ENCODE measurements at places on chromosomes 1 and 21. TPM values are rescaled to one million over a fixed set of nuclear protein-coding genes. Genes with fewer than 3 reads are reported as not detected.

- peak overlapping the region; percentile 59 for H3K4me3 ChIP-seq
- H3K27ac ChIP-seq = peak overlapping the region; percentile 98
- H3K4me1 ChIP-seq = peaks cover 86% of the 10 kb centered on the region
- H3K36me3 ChIP-seq = peaks cover 16% of the 10 kb centered on the region
Measured at GRCh38 chr1:201763455-201764140, 65.4 kb upstream of the IPO9 start.

CFAP45 gene
- 0.83 TPM for total RNA-seq

GRCh38 chr1:181676269-181676668, 193.0 kb downstream of the CACNA1E start:
- no peaks in the 10 kb centered on the region for H3K4me1 ChIP-seq
- no peak for DNase-seq
- H3K4me3 ChIP-seq = no peak overlapping the region
- H3K27me3 ChIP-seq = no peaks in the 10 kb centered on the region

CD34 gene
- total RNA-seq = not detected

DNA sequence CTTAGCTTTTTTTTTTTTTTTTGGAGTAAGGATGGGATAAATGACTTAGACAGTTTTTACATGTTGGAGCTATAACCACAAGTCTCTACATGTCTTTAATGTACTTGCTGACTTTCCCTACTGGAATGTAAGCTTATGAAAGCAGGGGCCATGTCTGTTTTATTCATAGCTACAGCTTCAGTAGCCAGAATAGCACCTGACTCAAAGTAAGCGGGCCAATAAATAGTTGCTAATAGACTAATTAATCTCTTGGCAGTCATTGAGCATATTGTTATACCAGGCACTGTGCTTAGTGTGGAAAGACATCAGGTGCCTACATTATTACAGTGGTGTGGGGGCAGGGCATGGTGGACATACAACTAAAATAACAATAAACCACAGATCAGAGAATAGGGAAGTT, 84.4 kb upstream of the HOOK1 start:
- peak overlapping the region; percentile 93 for H3K27ac ChIP-seq
- DNase-seq = no peak
- H3K36me3 ChIP-seq = no peaks in the 10 kb centered on the region
- no peak overlapping the region for H3K4me3 ChIP-seq
- peaks cover 44% of the 10 kb centered on the region for H3K4me1 ChIP-seq

DNA sequence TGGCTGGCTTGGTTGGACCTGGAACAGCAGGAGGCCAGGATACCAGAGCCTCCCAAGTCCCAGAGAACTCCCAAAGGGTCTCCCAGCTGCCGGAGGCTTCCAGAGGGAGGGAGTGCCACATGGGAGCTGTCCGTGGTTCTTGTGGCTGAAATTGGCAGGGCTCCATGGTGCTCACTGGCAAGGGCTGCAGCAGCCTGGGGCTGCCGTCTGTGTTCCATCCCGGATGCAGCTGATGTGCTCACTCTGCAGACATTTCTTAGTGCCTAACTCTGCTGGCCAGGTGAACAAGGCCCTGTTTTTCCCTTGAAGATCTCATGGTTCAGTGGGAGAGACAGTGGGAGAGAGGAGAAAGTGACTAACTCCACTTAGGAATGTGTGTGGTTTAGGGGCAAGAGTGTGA, 261.1 kb downstream of the CAMTA1 start:
- H3K27me3 ChIP-seq = peaks cover 17% of the 10 kb centered on the region
- no peak overlapping the region for H3K27ac ChIP-seq
- peaks cover 11% of the 10 kb centered on the region for H3K4me1 ChIP-seq

VHLL gene
- not detected for total RNA-seq

DNA sequence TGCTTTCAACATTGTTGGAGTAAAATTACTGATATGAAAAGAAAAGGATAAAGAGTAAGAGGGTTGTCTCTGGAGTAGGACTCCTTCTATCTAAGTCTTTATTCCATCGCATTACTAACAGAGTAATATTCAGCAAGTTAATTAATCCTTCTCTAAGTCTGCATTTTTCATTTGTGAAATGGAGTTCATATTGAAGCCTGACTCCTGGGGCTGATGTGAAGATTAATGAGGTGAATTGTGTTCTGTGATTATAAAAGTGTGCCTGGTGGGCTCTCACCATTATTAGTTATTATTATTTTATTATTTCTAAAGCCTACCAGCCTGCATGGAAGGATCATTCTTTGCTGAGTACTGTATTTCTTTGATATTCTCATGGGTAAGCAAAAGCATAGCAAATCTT, 1096.7 kb downstream of the KCNT2 start:
- no peaks in the 10 kb centered on the region for H3K4me1 ChIP-seq
- H3K27ac ChIP-seq = no peak overlapping the region
- no peaks in the 10 kb centered on the region for H3K36me3 ChIP-seq
- no peaks in the 10 kb centered on the region for H3K27me3 ChIP-seq

DNAI4 gene
- total RNA-seq = 8.9 TPM

DNA sequence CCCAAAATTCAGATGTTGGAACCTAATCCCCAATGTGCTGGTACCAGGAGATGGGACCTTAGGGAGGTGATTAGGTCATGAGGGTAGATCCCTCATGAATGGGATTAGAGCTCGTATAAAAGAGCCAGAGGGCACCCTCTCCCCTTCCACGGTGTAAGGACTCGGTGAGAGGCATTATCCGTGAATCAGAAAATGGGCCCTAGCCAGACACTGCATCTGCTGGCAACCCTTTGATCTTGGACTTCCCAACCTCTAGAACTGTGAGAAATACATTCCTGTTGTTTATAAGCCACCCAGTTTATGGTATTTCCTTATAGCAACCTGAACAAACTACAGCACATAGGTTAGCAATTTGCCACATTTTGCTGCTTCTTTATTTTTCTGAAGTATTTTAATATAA, 14.5 kb upstream of the JAM2 start:
- no peaks in the 10 kb centered on the region for H3K36me3 ChIP-seq
- no peak overlapping the region for H3K4me3 ChIP-seq
- H3K27me3 ChIP-seq = peaks cover 10% of the 10 kb centered on the region
- no peak overlapping the region for H3K27ac ChIP-seq
- no peak for DNase-seq

DNA sequence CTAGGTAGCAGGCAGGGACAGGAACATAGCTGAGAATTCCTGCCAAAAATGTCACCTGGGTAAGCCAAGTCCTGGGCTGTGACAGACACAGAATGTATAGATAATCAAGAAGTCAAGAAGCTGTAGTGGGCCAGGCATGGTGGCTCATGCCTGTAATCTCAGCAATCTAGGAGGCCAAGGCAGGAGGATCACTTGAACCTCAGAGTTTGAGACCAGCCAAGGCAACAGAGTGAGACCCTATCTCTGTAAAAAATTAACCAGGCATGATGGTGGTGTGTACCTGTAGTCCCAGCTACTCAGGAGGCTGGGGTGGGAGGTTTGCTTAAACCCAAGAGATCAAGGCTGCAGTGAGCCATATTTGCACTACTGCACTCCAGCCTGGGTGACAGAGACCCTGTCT, 3.3 kb upstream of the ALG14 start:
- peaks cover 14% of the 10 kb centered on the region for H3K4me1 ChIP-seq
- no peak for DNase-seq
- no peaks in the 10 kb centered on the region for H3K36me3 ChIP-seq
- H3K27ac ChIP-seq = no peak overlapping the region

MYBPH gene
- total RNA-seq = not detected

GRCh38 chr1:220966473-220966872, 87.2 kb downstream of the HLX start:
- no peak for DNase-seq
- H3K27me3 ChIP-seq = no peaks in the 10 kb centered on the region
- H3K27ac ChIP-seq = no peak overlapping the region
- no peaks in the 10 kb centered on the region for H3K36me3 ChIP-seq
- H3K4me3 ChIP-seq = no peak overlapping the region

DNA sequence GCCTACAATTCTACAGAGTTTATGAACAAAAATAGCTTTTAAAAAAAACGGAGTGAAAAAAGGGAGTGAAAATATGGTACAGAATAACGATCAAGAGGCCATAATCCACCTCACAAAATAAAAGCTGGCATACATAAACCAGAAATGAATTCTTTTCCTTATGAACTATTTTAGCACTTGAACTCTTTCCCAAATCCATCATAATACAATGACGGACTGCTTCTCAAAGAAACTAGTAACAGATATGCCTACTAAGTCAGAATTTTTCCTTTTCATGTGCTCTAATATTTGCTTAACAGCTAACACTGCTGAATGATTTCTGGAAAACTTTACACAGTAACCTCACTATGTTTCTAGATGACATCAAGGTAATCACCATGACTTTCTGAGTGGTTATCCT, 144.0 kb downstream of the EIF4G3 start:
- no peak overlapping the region for H3K4me3 ChIP-seq
- DNase-seq = no peak
- H3K27ac ChIP-seq = no peak overlapping the region
- peaks cover 25% of the 10 kb centered on the region for H3K4me1 ChIP-seq
- H3K27me3 ChIP-seq = no peaks in the 10 kb centered on the region
- H3K36me3 ChIP-seq = peaks cover 8% of the 10 kb centered on the region
